ENCODE measurements at places on chromosomes 2 and 18.

GRCh38 chr2:112996635-112997034, 8.6 kb upstream of the IL36A start:
- no peak for DNase-seq

GRCh38 chr2:3563521-3563976, 5.4 kb upstream of the RNASEH1 start:
- DNase-seq = no peak

DNA sequence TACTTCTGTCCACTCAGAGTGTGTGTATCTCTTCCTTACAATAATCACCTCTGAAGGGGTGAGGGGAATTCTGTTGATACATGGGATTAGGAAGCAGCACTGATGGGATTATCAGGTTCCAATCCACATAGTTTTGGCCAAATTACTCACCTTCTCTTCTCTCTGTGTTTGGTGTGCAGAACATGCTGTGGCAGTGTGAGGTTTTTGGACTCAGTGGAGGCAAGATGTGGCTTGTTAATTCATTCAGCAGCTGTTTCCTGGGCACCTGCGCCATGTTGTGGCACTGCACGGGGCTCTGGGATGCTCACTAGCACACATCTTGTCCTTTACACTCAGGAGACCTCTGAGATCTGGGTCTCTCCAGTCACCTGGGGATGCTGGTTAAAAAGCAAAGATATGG, 350.3 kb upstream of the HS6ST1 start:
- no peak for DNase-seq

DNA sequence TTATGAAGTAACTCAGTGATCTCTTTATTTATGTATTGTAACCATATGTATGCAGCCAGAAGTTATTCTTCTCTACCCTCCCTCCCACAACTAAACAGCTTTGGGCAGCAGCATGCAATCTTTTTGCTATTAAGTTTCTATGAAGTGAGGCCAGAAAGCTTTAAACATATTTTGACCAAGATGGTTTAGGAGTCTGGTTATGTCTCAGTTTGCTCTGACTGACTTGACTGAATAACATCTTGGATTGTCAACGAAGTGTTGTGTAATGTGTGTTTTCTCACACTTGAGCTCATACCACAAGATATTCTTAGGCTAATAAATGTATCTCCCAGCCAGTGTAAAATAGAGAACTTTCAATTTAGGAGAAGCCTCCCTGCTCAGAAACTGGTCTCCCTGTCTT, 104.3 kb downstream of the TTC27 start:
- no peak for DNase-seq

- DNase-seq = no peak
These were observed 30.5 kb upstream of the TWIST2 start for GRCh38 chr2:238817382-238817781.

DNA sequence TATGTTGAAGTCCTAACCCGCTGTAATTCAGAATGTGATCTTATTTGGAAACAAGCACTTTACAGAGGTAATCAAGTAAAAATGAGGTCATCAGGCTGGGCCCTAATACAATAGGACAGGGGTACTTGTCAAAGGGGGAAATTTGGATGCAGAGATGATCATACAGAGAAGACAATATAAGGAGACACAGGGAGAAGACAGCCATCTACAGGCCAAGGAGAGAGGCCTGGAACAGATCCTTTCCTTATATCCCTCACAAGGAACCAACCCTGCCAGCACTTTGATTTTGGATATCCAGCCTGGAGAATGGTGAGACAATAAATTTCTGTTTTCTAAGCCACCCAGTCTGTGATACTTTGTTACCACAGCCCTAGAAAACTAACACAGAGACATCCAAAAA, 104.3 kb downstream of the METTL4 start:
- DNase-seq = no peak

Data from iPS DF 19.7 (cell line).